ENCODE measurements at places on chromosomes 13 and 19. TPM values are rescaled to one million over a fixed set of nuclear protein-coding genes. Genes with fewer than 3 reads are reported as not detected.

GRCh38 chr19:9060564-9061340 is 26.1 kb upstream of the OR1M1 start:
- H3K27me3 ChIP-seq: no peaks in the 10 kb centered on the region
- no peaks in the 10 kb centered on the region for H3K36me3 ChIP-seq
- H3K27ac ChIP-seq: no peak overlapping the region
- H3K4me1 ChIP-seq: no peaks in the 10 kb centered on the region
- DNase-seq: no peak

ZNF790 gene
- total RNA-seq: 2.9 TPM

DNA sequence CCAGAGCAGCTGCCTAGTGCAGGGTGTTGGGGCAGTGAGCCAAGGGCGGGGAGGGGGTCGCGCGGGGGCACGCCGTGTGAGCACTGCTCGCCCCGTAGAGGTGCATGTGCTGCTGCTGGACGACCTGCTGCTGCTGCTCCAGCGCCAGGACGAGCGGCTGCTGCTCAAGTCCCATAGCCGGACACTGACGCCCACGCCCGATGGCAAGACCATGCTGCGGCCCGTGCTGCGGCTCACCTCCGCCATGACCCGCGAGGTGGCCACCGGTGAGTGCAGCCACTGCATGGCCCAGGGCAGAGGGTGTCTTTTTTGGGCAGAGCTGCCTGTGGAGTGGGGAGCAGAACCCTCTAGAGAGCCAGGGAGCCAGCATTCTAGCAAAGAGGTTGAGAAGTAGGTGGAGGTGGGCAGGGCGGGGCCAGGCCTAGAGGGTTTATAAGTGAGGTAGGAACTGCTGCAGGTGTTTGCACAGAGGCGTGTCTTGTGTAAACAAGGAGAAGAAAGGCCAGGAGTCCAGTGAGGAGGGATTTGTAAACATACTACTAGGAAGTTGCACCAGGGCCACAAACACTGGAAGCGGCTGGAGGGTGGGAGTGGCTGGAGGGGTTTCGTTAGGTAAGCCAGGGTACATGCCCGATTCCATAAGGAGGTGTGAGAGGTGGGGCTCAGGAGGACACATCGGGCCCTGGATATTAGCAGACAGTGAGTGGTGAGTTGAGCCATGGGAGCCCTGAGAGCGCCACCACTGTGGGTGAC is 21.3 kb downstream of the ARHGEF1 start:
- no peaks in the 10 kb centered on the region for H3K4me1 ChIP-seq
- peaks cover under 1% of the 10 kb centered on the region for H3K27me3 ChIP-seq
- H3K4me3 ChIP-seq: no peak overlapping the region
- DNase-seq: no peak
- no peak overlapping the region for H3K27ac ChIP-seq

KCNRG gene
- 0.61 TPM for total RNA-seq

GRCh38 chr13:32211813-32212212 is 103.3 kb downstream of the ZAR1L start:
- DNase-seq: peak; percentile 90
- no peaks in the 10 kb centered on the region for H3K27me3 ChIP-seq
- peak overlapping the region; percentile 72 for H3K4me3 ChIP-seq
- peaks cover 19% of the 10 kb centered on the region for H3K36me3 ChIP-seq
- H3K4me1 ChIP-seq: peaks cover 55% of the 10 kb centered on the region
- peak overlapping the region; percentile 92 for H3K27ac ChIP-seq

- H3K4me3 ChIP-seq: peak overlapping the region; percentile 96
- H3K27ac ChIP-seq: peak overlapping the region; percentile 97
- peaks cover 6% of the 10 kb centered on the region for H3K27me3 ChIP-seq
- DNase-seq: no peak
- peaks cover 45% of the 10 kb centered on the region for H3K36me3 ChIP-seq
These were observed 543 bp downstream of the PSMC4 start for GRCh38 chr19:39971380-39972035.

- peak overlapping the region; percentile 93 for H3K27ac ChIP-seq
- H3K4me3 ChIP-seq: peak overlapping the region; percentile 98
These were observed 1.1 kb downstream of the SUCLA2 start for GRCh38 chr13:47999973-48000372.

- no peaks in the 10 kb centered on the region for H3K36me3 ChIP-seq
- no peaks in the 10 kb centered on the region for H3K4me1 ChIP-seq
- no peak for DNase-seq
- peaks cover 1% of the 10 kb centered on the region for H3K27me3 ChIP-seq
- no peak overlapping the region for H3K27ac ChIP-seq
These were observed 16.4 kb downstream of the SIX5 start for GRCh38 chr19:45752639-45753038.

- no peak for DNase-seq
- H3K27me3 ChIP-seq: peaks cover 8% of the 10 kb centered on the region
- H3K4me1 ChIP-seq: no peaks in the 10 kb centered on the region
- no peak overlapping the region for H3K27ac ChIP-seq
- no peak overlapping the region for H3K4me3 ChIP-seq
These were observed 15.8 kb downstream of the ARHGAP33 start for GRCh38 chr19:35790981-35791813.

All from HFFc6 (cell line).